ENCODE measurements at places on chromosomes 2 and 18.

DNA sequence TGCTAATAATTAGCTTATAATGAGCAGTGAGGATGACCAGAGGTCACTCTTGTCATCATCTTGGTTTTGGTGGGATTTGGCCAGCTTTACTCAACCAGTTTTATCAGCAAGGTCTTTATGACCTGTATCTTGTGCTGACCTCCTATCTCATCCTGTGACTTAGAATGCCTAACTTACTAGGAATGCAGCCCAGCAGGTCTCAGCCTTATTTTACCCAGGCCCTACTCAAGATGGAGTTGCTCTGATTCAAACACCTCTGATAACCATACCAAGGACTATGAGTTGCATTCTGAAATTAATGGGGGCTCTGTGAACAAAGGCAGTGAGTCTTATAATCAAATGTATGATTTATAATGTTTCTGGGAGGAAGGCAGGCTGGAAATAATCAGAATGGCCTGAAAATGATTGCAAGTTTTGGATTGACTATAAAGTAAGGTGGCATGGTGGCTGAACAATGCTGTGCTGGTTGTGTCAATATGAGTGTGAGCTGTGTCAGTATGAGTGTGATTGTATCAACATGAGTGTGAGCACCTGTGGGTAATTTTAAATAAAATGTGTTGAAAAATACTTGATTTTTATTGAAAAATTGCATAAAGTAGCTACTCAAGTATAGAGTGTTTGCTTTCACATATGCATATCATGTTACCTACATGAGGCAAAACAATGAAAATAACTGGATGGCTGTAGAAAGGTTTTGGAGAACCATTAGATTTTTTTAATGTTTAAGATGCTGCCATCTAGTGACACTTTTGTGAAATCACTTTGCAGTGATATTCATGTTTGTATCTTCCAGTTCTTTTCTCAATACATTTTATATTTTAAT lies 103.0 kb downstream of the KYNU start:
- no peak for DNase-seq

DNA sequence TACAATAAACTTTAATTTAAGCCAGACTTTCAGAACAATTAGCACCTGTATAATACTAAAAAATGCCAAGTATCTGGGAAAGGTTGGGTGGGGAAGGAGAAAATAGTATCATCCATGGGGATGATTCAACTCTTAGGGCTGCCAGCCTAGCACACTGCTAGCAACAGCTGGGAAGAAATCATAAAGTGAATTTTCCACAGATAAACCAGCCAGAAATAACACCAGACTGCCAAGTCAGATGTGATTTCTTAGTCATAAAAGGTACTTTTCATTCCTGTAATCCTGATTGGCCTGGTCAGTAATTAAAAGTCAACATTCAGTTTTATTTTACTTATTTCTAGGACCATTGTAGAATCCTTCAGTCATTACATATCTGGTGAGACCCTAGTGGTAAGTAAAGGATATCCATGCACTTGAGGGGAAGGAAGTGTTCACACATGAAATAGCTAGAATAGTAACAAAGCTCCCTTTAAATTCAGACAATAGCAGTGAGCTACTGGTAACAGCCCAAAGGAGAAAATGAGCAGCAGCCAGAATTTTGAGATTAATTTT lies 59.4 kb downstream of the LIMS1 start:
- no peak for DNase-seq

DNA sequence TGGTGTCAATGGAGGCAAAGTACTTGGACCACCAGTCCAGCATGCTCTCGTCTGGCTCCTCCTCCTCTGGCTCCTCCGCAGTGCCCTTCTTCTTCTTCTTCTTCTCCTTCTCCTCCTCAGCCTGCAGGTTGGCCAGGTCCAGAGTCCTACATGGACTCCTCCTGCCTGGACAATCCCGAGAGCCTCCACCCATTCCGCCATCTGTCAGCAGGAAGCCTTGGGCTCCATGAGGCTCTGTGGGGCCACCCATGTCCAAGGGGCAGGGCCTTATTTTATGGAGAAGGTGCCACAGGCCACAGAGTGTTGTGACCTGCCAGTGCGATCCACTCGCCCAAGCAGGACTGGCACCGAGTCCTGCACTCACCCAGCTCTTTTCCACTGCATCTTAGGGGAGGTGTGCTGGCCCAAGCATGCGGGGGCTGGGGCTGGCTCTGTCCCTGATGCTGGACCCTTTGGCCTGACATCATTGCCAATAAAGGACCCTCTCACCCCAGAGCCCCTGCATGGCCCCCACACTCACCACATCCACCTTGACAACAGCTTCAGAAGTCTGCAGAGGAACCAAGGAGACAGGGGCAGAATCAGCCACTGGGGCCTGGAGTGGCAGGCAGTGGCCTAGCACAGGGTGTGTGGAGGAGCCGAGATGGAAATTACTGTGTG lies 7.2 kb downstream of the OTOF start:
- DNase-seq, result no peak

GRCh38 chr2:60513191-60513590 lies 40.3 kb downstream of the BCL11A start:
- DNase-seq, result no peak

GRCh38 chr18:62838475-62839098 lies 123.2 kb downstream of the PHLPP1 start:
- DNase-seq, result no peak

DNA sequence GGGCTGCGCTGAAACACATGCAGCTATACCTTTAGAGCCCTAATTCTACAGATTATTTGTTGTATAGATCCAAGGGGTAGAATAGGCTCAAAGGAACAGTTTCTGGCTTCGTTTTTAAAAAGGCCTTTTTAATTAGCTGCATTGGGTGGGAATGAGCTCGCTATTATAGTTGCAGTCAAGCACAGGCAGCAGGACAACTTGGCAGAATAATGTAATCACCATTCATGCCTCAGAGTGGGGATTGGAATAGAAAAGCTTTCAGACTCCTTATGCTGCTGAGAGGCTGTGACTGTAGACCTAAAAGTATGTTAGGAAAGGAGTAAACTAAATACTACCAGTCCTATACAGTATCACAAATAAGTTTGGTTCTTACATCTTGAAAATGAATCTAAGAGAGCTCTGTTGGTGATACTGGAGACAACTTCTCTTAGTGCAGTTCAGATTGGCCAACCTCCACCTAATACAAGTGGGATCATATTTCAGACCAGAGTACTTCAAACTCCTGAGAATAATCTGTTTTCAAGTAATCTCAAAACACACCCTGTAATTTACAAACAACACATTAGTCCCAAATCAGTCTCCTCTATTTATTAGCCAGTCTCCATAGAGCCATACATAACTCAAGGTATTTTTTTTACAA lies 121.4 kb downstream of the ANTXR1 start:
- DNase-seq, result no peak

DNA sequence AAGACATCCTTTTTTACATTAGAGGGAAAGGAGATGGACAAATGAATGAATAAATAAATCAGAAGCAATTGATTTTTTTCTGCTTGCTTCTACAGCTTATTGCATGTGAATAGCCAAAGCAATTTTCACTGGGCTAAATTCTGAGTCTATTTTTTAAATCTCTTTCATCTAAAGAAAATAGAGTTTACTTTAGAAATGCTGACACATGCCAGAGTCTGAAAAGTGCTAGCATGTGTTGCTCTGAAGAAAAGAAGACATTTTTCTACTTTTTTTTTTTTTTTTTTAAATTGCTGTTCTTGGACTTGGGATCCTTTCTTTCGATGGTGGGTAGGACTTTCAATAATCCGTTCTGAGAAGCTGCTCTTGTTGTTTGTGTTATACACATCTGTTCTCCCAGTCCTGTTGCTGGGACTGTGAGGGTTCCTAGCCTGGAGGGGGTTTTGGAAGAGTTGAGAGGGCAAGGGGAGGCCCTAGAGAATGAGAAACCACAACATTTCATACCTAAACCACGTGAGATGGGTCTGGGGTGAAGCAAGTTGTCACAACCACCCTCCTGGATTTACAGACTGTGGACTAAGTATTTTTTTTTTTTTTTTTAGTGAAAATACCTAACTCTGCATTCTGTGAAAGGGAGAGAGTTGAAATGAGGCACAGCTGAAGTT lies 193.5 kb downstream of the PRKCE start:
- DNase-seq, result no peak

DNA sequence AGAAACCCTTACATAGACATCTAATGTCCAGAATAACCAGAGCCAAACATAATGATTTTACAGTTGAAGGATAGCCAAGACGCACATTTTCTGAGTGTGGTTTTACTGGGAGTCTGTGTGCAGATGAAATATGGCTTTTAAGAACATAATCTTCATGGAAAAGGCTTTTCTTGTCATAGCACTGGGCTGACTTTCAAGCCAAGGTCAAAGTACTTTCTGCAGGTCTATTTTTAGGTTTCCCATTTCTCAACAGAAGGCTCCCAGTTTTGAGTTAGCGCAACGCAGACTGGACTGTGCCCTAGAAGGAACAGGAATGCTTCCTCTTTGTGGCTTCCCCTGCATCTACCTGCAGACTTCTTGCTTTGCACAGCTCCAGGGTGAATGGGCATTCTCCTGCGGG lies 92.3 kb upstream of the UPP2 start:
- no peak for DNase-seq

DNA sequence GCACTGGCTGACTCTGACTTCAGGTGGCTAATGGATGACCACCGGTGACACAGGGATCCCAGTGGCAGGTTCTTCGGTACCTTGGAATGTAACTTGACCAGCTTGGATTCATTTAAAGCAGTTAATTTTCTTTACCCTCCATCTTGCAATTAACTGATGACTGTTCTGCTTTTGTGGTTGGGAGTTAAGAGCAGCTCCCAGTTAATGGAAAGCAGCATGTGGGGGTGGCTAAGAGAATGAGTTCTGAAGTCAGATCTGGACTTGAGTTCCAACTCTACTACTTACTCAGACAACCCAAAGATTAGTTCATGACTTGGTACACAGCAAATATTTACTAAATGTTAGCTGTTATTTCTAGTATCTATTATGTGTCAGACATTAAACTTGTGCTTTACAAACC lies 58.5 kb downstream of the FAM228A start:
- DNase-seq, result no peak

DNA sequence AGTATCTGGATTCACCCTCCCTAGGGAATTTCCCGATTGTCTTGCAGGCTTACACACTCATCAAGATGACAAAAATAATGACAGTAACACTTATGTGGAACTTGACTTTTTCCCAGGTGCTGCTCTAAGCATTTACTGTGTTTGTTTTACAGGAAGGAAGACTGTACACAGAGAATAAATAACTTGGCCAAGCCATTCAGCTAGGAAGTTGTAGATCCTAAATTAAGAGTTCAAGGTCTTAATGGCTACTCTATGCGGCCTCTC lies 549 bp upstream of the DPP4 start:
- no peak for DNase-seq

- no peak for DNase-seq
Measured at GRCh38 chr2:27446057-27446456, 3.9 kb downstream of the KRTCAP3 start.

DNA sequence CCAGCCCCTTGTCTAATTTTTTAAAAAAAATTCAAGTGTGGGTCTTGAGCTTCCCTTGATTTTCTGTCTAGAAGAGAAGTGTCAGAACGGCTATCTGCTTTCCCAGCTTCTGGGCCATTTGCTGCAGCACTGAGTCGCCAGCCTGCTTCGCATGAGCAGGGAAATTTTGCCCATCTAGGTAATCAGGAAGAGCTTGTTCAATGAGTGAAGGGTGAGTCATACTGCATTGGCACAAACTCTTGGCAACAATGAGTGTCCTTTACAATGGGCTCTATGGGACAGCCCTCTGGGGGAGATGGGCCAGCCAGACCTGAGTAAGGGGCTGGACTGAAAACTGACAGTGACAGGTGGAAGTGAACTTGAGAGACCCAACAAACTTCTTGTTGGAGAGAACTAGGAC lies 2.4 kb upstream of the RNF144A start:
- DNase-seq, result peak; percentile 12

DNA sequence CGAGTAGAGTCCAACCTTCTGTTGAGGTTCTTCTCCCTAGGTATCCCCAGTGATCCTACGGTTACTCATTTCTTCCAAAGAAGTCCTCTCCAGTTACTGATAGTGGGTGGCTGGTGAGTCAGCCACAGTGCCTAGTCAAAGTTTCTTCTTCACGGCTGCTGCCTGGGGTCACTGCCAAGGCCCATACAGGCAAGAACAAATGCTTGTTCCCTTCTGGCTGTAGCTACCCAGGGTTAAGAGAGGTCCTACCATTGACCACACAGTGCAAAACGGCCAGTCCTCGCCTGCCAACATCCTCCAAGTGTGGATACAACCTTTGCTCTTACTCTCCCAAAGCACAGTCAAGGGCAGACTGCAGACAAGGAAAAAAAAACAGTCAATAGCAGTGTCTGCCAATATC lies 2.9 kb upstream of the PTPN4 start:
- DNase-seq, result peak; percentile 27

- DNase-seq, result no peak
Measured at GRCh38 chr2:70956141-70956540, 20.4 kb downstream of the ATP6V1B1 start.

GRCh38 chr2:204670124-204670523 lies 124.8 kb downstream of the PARD3B start:
- no peak for DNase-seq

DNA sequence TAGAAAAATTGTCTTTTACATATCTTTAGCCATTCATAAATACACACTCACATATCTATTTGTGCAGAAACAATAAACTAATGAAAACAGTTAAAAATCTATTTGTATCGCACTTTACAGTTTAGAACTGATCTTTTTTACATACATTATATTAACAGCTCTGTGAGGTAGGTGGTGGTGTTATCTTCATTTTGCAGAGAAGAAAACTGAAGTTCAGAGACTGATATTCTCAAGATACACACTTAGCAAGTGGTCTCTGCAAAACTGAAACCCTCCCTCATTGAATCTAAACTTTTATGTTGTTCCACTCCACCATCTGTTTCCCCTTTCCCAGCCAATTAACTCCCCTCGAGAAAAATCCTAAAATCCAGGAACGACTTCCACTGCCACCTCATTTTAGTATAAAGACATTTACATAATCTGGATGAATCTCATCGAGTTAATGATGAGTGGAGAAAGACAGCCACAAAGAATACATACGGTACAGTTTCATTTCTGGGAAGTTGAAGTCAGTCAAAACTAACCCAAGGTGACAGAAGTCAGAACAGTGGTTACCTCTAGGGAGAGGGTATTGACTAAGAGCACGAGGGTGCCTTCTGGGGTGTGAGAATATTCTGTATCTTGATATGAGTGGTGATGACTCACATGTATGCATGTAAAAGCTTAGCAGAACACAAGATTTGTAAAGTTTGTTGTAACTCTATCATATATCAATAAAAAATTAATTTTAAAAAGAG lies 524.2 kb upstream of the TCF4 start:
- no peak for DNase-seq

- no peak for DNase-seq
Measured at GRCh38 chr18:41660654-41661053, 294.4 kb upstream of the PIK3C3 start.

GRCh38 chr2:190512539-190513095 lies 21.9 kb downstream of the NEMP2 start:
- no peak for DNase-seq

GRCh38 chr2:165778653-165779451 lies 15.2 kb downstream of the GALNT3 start:
- DNase-seq, result no peak

GRCh38 chr2:23828256-23828980 lies 98.5 kb downstream of the ATAD2B start:
- no peak for DNase-seq

All from stimulated activated naive CD4-positive, alpha-beta T cell treated with Interleukin-2 at 50 U/mL for 16 hours (primary cell).